ENCODE measurements at places on chromosomes 3 and 15.

GRCh38 chr3:38458796-38459498, 5.3 kb downstream of the ACVR2B start:
- DNase-seq: no peak

DNA sequence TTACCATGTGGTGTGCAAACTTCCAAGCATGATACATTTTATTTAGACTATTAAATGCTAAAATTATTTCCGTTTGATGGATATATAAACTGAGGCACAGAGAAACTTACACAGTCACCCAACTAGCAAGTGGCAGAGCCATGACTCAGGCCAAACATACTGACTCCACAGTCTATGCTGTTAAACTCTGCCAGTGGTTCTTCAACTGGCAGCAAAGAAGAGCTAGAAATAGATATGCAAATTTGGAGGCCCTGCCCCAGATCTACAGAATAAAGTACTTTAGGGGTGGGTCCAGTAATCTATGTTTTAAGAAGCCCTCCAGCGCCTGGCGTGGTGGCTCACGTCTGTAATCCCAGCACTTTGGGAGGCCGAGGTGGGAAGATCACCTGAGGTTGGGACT, 400.0 kb downstream of the FOXP1 start:
- no peak for DNase-seq

DNA sequence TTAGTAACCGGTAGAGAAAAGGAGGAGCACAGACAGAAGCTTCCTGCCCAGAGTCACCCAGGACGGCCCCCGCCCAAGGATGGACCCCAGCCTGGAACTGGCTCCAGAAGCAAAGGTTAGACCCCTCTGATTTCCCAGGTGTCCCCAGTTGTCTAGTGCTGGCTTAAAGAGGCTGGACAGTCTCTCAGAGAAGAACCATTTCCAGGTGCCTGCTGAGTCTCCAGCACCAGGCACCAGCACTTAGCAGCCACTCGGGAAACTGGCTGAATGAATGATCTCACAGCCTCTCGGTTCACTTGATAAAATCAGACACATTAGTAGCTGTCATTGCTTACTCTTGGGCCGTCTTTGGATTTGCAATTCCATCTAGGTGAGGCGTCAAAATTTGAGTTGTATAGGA, 139.7 kb upstream of the HES1 start:
- no peak for DNase-seq

- no peak for DNase-seq
Measured at GRCh38 chr3:123809597-123809996, 74.5 kb downstream of the MYLK start.

DNA sequence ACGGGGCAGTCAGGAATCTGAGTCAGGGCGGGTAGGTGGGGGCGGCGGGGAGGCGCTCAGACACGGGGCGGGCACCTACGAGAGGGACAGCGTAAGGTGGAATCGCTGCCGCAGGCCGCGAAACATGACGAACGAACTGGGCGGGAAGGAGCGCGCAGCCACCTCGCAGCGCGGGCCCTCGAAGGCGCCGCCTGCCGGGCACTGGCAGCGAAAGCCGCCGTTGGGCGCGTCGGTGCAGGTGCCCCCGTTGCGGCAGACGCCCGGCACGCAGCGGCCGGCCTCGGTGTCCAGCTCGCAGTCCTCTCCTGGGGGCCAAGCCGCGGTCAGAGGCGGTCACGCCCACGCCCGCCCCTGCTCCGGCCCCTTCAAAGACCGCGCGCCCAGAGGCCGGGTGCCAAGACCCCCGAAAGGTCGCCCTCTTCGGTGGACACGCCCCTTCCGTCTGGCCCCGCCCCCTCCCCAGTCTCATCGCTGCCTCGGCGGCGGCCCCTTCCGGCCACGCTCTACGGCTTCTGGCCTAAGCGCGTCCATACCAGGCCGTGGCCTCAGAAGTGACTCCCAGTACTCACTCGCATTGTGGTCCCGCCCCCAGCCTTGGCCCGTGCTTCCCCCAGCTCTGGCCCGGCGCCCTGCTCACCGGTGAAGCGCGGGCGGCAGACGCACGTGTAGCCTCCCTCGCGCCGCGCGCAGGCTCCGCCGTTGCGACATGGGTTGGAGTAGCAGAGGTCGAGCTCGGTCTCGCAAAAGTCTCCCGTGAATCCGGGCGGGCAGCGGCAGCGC, 6.4 kb downstream of the CELSR3 start:
- peak; percentile 21 for DNase-seq

GRCh38 chr15:98419173-98419780, 229.1 kb upstream of the IGF1R start:
- DNase-seq: no peak

DNA sequence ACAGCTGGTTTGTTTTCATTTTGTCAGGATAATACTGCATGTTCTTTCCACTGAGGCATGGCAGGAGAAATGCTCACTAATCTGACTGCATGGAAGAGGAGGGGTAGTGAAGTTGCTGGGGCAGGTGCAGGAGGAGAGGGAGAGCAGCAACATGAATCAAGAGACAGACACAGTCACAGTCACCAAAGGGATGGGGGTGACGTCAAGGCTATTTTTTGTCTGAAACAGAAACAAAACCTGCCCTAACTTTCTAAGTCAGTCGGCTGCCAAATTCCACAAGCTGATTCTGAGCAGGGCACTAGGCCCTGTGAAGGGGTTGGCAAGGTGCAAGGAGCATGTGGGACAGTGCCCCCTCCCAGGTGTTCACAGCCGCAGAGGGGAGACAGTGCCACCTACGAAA, 186.6 kb upstream of the NSMCE3 start:
- DNase-seq: no peak

GRCh38 chr3:8189051-8189450, 312.6 kb upstream of the LMCD1 start:
- no peak for DNase-seq

DNA sequence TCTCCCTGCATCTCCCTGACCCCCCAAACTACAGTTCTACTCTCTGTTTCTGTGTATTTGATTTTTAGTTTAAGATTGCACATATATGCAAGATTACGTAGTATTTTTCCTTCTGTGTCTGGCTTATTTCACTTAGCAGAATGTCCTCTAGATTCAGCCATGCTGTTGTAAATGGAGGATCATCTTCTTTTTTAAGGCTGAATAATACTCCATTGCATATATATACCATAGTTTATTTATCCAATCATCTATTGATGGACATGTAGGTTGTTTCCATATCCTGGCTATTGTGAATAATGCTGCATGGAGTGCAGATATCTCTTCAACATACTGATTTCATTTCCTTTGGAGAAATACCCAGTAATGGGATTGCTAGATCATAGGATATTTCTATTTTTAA, 70.8 kb downstream of the RFTN1 start:
- no peak for DNase-seq

GRCh38 chr3:139234491-139234890, 109.3 kb upstream of the MRPS22 start:
- DNase-seq: no peak

- no peak for DNase-seq
Measured at GRCh38 chr15:85024509-85025336, 43.1 kb downstream of the PDE8A start.

DNA sequence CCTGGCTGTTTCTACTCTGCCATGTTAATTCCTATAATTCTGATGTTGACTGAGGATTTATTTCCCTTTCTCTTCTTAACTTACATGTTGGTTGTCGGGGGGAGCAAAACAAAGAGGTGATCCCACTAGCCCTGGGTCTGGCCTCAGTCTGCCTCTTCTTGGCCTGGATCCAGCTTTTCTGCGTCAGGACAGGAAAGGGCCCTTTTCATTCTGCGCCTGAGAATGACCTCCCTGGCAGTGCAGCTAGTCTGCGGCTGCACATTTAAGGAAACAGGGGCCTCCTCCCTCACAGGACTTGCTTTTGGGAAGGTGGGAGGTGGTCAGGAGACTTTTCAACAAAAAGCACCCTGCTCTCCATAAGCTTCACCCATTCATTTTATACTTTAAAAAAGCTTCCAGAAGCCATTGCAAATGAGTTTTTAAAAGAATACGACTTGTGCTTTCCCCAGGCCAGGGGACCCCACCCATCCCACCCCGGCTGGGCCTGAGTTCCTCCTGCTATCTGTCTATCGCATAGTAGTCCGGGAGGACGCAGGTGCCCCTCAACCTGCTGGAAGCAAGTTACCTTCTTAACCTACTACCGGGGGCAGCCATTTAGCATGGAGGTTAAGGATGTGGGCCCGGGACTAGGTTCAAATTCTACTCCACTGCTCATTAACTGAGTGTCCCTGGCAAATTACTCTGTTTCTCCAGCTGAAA, 21.3 kb upstream of the EHD4 start:
- DNase-seq: no peak

GRCh38 chr3:140344601-140345205, 333.2 kb upstream of the TRIM42 start:
- no peak for DNase-seq

DNA sequence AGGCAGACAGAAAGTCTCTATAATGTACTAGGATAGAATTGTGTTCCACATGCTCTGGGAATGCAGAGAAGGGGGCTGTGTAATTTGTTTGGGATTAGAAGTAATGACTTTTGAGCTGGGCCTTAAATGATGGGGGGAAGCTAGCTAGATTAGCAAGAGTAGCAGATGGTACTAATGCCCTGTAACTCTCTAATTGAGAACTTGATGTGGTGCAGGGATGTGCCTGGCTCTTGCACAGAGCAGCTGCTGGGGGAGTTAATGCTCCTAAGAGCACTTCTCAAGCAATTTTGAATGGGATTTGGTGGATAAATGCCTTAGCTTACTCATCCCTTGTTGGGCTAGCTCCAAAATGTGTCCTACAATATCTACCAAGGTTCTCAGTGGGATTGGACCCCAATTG, 12.4 kb upstream of the SYN2 start:
- DNase-seq: no peak

DNA sequence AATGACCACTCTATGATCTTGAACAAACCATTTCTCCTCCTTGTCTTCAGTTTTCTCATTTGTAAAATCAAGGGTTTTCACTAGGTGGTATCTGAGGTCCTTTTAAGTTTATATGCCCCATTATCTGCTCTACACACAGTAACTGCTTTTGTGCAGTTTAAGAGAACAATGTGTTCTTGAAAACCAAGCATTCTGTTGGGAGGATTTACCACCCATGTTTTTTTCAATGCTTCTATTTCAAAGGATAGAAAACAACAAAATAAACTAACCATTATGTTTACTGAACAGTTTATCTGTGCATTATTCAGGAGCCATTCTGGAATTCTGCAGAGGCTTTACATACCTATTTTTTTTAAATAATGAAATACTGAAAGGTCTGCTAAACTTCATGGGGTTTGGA, 67.6 kb upstream of the C3orf49 start:
- DNase-seq: no peak

DNA sequence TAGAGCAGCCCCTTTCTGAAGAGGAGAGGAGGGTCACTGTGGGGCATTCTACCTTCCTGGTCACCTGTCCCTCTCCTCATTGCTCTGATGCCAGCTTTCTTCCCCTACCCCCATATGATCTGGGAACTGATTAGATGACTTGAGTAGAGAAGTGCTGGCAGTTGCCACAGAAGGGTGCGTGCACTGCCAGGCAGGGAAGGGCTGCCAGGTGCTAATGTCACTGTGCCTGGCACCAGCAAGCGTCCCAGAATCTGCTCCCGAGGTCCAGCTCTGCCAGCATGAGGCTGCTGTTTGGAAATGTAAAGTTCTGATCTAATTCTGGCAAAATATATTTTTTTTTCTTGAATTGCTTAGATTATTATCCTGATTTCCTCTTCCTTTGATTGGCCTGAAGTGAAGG, 52.8 kb downstream of the PPM1L start:
- no peak for DNase-seq

GRCh38 chr3:187944390-187945179, 199.3 kb upstream of the BCL6 start:
- no peak for DNase-seq

- no peak for DNase-seq
Measured at GRCh38 chr3:14333621-14334020, 68.8 kb upstream of the SLC6A6 start.

GRCh38 chr3:195579281-195579680, 4.5 kb downstream of the APOD start:
- DNase-seq: no peak

DNA sequence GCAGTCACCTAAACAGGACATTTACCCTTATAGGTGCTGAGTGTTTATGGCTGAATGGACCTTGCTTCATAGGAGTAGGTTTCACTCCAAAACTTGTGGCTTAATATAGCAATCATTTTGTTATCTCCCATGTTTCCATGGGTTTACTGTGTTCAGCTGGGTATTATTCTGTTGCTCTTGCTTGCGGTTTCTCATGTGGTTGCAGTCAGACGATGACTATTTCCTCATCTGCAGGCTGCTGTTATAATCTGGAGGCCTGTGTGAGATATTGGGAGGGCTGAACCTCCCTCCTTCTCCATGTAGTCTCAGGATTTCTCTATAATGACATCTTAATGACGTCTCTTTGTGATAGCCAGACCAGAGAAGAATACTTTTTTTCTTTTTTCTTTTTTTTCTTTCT, 98.1 kb downstream of the ZPLD1 start:
- no peak for DNase-seq

GRCh38 chr3:123401836-123402530, 46.9 kb downstream of the ADCY5 start:
- no peak for DNase-seq

- DNase-seq: no peak
Measured at GRCh38 chr3:69276884-69277283, 109.0 kb downstream of the FRMD4B start.

GRCh38 chr3:51395493-51396213, 4.6 kb downstream of the RBM15B start:
- no peak for DNase-seq

- no peak for DNase-seq
Measured at GRCh38 chr3:42406727-42407450, 3.5 kb downstream of the LYZL4 start.

DNA sequence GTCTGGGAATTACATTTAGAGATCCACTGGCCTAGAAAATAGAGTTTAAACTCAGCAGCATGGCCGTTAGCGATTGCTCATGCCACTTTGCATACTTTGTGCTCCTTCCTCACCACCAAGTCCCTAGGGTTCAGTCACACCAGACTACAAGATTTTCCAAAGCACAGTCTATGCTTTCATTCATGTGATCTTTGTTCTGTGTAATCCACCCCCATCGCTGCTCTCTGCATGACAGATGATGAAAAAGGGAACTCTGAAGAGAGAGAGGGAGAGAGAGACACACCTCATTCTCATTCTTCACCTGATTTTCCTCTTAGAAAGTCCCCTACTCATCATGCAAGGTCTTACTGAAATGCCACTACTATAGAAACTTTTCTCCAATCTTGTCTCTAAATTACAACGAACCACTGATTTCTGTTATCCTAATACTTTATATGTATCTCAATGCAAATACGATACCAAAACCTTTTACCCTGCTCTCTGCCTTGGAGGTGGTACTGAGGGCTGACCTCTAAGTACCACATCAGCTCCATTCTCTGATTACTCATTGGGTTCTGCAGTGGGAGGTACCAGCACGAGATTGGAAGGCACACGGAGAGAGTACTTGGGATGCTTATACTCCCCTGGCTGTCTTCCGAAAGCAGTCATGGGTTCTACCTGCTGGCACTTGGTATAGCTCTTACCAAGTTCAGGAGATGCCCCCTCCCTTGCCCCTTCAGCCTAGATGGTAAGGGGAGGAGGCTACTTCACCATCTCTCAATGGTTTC, 1.1 kb upstream of the PARP15 start:
- no peak for DNase-seq

Data from HCT116 (cell line).